ENCODE measurements at places on chromosomes 6 and 20.

- no peak for DNase-seq
Observed at GRCh38 chr6:32968867-32969684, 682 bp downstream of the BRD2 start.

GRCh38 chr20:49610691-49611538 is 43.0 kb upstream of the PTGIS start:
- no peak for DNase-seq

GRCh38 chr6:36605143-36605542 is 11.0 kb downstream of the SRSF3 start:
- DNase-seq, result no peak

- no peak for DNase-seq
Observed at GRCh38 chr20:50427719-50428083, 82.5 kb upstream of the PTPN1 start.

- no peak for DNase-seq
Observed at GRCh38 chr6:25465941-25466340, 186.1 kb upstream of the SCGN start.

GRCh38 chr6:167770291-167770955 is 56.3 kb upstream of the AFDN start:
- DNase-seq, result no peak

Measured in NCI-H524 treated with DMSO at 0.1 percent for 48 hours (cell line).